ENCODE measurements at places on chromosomes 2 and 18.

GRCh38 chr18:49904871-49905555 lies 91.7 kb upstream of the ACAA2 start:
- DNase-seq, result no peak

GRCh38 chr18:67467188-67467587 lies 49.3 kb downstream of the DSEL start:
- no peak for DNase-seq

DNA sequence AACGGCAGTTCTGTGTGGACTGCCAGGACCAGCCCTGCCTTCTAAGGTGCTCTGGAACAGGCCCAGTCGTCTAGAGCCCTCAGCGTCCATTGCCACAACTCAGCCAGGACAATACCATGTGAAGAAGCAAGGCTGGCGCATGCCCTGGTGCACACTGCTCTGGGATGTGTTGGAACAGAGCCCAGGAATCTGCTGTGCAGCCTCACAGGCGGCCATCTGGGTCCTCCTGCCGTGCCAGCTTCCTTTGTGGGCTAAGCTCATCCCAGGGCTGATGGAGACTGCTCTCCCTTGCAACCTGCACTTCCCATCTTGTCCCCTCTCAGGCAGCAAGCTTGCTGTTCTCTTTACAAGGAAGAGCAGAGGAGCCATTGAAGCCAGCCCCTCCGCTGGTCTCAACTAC lies 246.4 kb upstream of the PXDN start:
- no peak for DNase-seq

- no peak for DNase-seq
Observed at GRCh38 chr2:210147614-210148013, 23.6 kb downstream of the KANSL1L start.

DNA sequence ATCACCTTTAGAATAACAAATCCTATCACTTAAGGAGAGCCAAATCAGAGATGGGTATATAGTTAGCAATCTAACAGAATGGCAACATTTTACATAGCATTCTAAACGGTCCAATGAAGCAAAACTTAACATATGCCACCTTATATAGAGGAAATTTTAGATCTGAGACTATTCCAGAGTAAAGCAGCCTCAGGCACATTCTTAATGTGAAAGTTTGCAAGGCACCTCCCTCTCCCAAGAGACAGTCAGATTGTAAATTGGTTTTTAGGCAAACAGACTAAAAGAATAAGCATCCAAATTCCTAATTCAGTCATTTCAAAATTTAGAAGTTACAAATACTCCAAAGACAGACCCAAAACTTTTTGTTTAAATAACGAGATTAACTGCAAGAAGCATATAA lies 292.9 kb downstream of the STK39 start:
- DNase-seq, result no peak

GRCh38 chr2:230085201-230085600 lies 16.5 kb upstream of the SLC16A14 start:
- DNase-seq, result no peak

GRCh38 chr18:23521907-23522306 lies 18.6 kb downstream of the RMC1 start:
- no peak for DNase-seq

DNA sequence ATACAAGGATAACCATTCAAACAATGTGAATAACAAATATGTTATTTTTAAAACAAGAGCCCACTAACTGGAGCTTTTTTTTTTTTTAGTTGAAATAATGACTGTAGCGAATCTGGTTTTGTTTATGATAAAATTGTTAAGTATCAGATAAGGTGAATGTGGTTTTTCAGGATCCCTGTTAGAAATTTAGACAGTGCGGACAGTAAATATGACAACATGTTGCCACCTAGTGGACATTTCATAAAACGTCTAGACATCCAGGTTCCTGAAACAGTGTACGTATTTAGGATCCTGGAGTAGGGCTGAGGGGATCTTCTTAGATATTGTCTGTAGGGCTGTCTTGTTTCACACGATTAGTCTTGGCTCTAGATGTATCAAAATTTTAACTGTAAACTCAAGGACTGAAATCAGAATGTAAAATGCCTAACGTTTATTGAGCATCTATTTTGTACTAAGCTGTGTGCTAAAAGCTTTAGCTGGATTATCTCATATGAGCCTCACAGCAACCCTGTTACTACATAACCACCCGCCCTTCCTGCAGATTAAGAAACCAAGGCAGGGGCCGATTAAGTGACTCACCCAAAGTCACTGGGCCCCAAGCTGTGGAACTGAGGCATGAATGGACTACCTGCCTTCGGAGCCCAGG lies 23.9 kb upstream of the CCDC68 start:
- DNase-seq, result no peak

DNA sequence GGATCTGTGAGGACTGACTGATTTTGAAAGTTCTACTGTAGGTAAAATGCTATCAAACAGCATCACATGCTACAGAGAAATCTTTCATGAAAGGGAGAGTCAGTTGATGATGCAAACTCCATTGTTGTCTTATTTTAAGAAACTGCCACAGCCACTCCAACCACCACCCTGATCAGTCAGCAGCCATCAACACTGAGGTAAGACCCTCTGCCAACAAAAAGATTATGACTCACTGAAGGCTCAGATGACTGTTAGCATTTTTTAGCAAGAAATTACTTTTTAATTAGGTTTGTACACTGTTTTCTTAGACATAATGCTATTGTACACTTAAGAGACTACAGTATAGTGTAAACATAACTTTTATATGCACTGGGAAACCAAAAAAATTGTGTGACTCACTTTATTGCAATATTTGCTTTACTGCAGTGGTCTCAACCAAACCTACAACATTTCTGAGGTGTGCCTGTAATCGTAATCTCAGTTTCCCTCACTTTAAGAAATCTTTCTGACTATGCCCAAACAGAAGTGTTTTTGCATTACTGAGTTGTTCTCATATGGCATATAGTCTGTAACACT lies 42.8 kb downstream of the METTL8 start:
- DNase-seq, result no peak

DNA sequence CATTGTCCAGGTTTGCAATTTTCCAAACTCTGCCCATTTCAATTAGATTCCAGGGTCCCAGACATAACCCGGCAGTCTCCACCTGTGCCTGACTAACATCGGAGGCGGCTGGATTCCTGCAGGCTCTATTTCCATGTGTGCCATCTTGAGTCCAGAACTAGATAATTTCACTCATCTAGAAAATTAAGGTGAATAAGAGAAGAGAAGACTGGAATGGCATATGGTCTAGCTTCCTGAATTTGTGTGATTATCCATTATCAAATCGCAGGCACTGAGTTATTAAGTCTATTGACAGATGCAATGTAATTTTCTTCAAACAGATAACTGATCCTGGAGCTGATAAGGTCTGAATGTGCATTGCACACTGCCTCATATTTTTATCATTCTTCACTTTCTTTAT lies 305.2 kb downstream of the ETAA1 start:
- no peak for DNase-seq

DNA sequence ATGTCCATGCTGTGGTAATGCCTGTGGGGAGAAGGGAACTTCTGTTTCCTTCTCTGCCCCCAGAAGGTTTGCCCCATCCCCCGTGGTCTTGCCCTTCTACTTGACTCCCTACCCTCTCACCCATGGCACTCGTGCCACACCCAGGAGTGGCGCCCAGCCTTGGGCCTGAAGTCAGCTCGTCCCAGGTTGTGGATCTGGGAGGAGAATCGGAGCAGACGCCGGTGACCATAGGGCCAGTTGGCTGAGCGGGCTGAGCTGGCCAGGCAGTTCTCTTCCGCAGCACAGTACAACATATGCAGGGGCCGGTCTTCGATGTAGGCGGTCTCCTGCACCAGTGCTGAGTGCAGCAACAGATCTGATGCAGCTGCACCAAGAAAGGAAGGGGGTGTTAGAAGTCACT lies 4.7 kb downstream of the HTRA2 start:
- DNase-seq, result no peak

DNA sequence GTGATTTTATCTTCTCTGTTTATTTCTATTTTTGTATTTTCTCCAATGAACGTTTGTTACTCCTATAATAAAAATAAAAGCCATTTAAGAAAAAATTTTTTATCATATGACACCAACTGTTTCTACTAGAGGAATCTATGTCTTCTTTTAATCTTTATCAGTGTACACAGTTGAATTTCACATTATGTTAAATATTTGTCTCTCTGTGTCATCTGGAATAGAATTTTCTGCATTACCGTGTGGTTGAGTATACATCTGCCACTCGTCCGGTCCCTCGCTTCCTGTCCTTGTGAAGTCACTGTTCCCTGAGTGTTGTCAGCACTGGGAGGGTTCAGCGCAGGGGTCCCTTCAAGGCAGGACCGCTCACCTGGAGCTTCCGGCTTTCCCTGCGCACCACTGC lies 99.2 kb downstream of the LDLRAD4 start:
- DNase-seq, result no peak

DNA sequence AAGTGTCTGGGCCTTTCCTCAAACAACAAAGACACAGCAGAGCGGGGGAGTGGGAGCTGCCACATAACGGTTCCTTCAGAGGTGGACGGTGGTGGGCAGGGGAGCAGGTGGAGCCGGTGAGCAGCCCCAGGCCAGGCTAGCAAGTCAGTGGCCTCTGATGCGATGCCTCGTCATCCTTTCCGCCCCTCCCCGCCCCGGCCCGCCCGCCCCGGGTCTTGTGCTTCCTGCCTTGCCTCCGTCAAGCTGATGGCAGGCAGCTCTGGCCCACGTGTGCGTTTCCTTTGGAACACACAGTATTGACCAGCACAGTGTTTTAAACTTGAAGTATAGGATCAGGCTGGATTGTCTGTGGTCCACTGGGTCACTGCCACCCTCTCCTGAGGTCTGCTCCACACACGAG lies 38.9 kb downstream of the PIEZO2 start:
- DNase-seq, result no peak

DNA sequence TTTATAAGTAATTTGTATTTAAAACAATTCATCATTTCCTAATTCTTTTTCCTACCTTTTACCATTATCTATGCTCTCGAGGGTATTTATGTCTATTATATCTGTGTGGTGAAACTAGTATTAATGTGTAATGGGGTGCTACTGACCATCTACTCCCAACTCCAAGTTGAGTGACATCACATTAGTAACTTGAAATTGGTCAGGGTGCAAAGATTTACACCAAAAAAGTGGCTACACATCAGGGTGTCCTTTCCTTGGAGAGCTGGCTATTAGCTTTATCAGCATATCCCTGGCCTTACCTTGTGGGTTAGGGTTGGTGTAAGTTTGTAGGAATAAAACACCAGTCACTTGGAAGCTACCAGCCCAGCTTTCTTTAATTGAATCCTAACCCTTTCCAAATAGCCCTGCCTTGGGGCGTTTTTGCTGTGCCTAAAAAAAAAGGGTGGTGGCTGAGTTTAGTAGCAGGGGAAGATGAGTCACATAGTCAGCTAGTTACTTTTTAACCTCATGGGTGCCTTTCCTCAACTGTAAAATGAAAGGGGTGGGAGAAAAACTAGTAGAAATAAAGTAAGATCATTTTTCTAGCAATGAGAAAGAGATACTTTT lies 14.0 kb downstream of the ANXA4 start:
- no peak for DNase-seq

DNA sequence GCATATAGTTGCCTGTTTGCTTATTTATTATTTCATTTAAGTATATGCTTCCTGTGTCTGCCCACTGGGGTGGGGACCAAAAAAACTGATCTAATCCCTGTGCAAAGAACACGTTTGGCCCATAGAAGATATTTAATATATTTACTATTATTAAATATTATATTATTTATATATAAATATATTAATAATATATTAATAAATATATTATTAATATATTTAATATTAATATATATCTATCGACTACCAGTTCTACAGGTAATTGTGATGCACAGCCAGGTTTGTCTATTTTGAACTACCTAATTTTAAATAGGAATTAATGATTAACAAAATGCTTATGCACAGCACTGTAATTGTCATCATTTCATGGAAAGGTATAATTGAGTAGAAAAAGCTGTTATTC lies 288.9 kb upstream of the LYPD1 start:
- DNase-seq, result no peak

DNA sequence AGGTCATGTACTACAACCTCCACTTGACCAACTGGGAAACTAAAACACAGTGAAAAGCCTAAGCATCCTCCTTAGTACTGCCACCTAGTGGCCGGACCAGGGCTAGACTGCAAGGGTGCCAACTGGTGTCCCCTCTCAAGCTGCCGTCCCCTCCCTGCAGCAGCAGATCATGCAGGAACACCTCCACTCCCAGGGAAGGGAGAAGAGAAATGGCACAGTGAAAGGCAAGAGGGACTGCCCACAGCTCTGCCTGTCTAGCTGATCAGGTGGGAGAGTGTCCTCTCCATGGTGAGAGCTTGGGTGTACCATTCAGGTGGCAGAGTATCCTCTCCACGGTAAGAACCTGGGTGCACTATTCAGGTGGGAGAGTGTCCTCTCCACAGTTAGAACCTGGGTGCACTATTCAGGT lies 78.1 kb downstream of the AAK1 start:
- DNase-seq, result peak; percentile 15

DNA sequence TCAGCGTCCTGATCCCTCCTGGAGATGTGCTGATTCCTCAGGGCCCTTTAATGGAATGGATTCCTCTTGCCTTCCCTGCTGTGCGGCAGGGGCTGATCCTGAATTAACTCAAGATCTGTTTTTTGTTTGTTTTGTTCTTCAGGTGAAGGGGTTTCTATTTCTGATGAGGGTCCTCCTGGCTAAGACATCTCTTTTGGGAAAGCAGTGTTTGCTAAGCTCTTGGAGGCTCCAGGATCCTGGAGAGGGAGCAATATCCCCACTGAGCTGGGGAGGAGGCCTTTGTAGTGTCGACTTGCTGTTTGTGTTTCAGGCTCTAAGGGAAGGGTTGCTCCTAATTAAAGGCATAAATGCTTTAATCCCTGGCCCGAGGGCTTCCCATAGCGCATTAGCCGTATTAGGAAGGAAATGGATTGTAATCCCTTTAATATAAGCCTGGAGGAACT lies 65.3 kb upstream of the FOXI3 start:
- no peak for DNase-seq

- DNase-seq, result no peak
Observed at GRCh38 chr2:108813732-108814131, 27.2 kb downstream of the CCDC138 start.

DNA sequence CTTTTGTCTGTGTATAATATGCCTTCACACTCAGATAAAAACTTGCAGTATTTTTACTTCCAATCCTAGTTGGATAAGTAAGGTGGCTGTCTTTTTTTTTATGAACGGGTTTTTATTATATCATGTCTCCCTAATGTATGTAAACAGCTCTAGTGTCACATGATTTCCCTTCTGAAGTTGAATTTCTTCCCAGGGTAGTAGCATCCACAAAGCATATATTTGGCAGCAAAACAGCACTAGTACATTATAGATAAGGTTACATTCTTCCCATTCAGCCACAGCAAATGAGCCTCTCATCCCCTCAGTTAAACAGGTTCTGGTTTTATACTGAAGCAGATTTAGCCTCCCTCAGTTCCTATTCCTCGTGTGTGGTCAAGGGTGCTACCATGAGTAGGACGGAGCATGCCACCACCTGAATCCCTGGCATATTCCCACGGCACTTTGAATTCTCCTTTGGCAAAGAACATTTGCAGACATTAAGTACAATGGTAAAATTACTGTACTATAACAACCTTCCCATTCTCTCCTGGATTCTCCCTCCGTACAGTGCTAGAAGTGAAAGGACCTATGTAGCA lies 15.4 kb upstream of the DTNA start:
- DNase-seq, result no peak
